ENCODE measurements at places on chromosomes 1 and 21. TPM values are rescaled to one million over a fixed set of nuclear protein-coding genes. Genes with fewer than 3 reads are reported as not detected.

IL10 gene
- total RNA-seq, result 0.27 TPM

GRCh38 chr1:94805912-94806311 is 14.2 kb upstream of the SLC44A3 start:
- peak; percentile 33 for DNase-seq

- no peak for DNase-seq
Measured at GRCh38 chr1:167135281-167135840, 41.5 kb downstream of the STYXL2 start.

DNA sequence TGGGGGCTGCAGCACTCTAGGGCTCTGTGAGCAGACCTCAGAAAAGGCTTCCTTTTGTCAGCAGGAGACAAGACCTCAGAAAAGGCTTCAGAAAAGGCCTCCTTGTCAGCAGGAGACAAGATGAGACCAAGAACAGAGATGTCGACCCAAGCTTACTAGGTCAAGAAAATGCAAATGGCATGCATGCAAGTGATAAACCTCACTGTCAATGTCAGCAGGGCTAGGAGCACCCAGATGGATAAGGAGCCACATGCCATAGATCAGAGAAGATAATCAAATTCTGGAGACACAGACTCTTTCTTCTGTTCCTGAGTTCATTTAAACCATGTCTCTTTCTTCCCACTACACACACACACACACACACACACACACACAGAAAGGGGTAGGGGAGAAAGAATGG is 285.9 kb downstream of the CHRM3 start:
- no peak for DNase-seq

Data from CD4-positive, alpha-beta T cell (primary cell).